ENCODE measurements at places on chromosomes 5 and 9. TPM values are rescaled to one million over a fixed set of nuclear protein-coding genes. Genes with fewer than 3 reads are reported as not detected.

GADD45G gene
- not detected for total RNA-seq

SLC34A3 gene
- not detected for total RNA-seq

SPATA31D4 gene
- not detected for total RNA-seq

SMU1 gene
- 34.2 TPM for total RNA-seq

BTNL9 gene
- total RNA-seq = not detected

ARL14EPL gene
- total RNA-seq = not detected

SEMA5A gene
- total RNA-seq = 0.72 TPM

STXBP1 gene
- 7.2 TPM for total RNA-seq

ZMYND19 gene
- 32.0 TPM for total RNA-seq

TMEM141 gene
- total RNA-seq = 145 TPM

All from tracheal epithelial cell (primary cell).